ENCODE measurements at places on chromosomes 5 and 9.

GRCh38 chr9:111231801-111232580 lies 98.0 kb downstream of the OR2K2 start:
- DNase-seq, result no peak

- DNase-seq, result no peak
Observed at GRCh38 chr5:73826301-73827105, 200.5 kb downstream of the ARHGEF28 start.

DNA sequence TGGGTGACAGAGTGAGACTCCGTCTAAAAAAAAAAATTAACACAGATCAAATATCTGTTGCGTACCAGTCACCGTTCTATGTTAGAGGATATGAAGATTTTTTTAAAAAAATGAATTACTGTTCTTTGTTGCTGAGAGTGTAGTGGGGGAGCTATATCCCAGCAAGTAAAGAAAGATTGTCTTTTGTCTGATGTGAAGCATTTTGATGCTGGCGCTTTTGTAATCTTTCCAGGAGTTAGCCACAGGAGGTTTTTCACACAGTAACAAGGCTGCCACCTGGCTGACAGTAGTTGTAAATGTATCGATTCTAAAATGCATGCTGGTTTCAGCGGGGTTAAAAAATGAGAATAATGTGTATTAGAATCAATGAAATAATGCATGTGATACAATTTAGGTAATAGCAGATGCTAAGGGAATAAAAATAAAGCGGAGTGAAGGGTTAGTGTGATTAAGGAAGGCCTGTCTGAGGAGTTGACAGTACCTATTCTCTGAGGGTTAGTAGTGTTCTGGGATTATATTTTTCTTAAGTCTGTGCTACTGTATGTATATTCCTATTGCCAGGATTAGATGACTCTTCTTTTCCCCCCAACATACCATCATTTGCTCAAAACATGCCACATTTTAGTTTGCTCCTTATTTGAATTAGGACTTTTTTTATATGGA lies 3.4 kb downstream of the LMNB1 start:
- peak; percentile 54 for DNase-seq

DNA sequence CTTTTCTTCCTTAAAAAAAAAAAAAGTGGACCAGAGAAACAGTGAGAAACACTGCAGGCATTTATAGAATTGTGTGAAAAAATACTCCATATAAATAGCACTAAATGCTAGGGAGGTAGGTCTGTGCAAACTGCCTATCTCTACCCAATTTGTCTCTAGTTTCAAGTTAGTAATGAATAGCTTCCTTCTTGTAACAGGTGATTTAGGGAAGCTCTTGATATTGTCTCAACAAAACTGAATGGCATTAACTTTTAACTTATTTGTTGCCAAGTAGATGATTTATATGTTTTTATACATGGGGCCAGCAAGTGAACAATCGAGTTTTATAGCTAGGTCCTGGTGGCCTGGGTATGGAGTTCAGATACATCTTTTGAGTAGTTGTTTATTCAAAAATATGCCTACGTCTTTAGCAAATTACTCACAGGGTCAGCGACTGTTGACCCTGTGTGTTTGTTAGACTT lies 283.6 kb downstream of the NR3C1 start:
- no peak for DNase-seq

DNA sequence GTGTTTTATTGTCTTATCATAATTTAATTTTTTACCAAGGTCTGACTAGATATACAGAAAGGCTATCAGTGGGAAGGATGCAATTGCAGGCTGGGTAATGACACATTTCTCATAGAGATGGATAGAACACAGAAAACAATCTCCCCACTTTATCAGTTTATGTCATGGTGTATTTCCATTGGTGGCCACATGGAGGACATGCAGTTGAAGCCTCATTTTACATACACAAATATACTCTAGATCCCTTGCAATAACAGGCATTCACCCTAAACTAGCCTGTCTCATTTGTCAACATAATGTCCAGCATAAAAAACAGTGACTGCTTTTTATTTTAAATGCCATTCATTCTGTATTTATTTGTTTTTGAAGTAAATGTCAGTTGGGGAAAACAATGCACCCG lies 526.3 kb downstream of the GABRG2 start:
- no peak for DNase-seq

- no peak for DNase-seq
Observed at GRCh38 chr9:132063281-132063680, 16.4 kb downstream of the MED27 start.

DNA sequence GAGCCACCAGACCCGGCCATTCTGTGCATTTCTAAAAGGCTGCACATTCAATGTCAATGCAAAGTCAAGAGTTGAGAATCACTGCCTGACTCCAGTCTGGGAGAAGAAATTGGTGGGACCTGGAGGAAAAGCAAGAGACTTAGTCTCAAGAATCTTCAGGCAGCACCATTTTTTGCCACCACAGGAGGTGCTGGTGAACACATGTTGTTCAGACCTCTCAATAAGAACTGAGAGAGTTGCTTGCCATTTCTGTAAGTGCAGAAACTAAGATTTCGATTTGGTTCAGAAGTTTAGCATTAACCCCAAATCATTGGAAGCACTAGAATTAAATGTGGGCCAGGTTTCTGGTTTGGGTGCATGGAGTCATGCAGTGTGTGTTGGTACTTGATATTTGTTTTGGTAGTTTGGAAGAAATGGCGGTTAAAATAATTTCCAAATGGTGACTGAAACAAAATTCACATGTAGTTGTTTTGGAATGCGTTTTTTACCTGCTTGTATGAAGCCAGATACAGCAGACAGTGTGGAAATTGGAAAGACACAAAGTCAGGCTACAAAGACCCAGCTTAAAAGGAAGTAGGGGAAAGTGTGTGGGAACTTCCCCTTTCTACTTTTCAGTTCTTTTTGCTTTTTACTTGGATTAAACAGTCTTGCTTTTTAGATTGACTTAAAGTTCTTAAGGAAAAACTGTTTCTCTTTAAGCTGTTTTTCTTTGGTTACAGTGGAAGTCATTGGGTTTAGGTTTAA lies 20.4 kb downstream of the PDE8B start:
- no peak for DNase-seq

DNA sequence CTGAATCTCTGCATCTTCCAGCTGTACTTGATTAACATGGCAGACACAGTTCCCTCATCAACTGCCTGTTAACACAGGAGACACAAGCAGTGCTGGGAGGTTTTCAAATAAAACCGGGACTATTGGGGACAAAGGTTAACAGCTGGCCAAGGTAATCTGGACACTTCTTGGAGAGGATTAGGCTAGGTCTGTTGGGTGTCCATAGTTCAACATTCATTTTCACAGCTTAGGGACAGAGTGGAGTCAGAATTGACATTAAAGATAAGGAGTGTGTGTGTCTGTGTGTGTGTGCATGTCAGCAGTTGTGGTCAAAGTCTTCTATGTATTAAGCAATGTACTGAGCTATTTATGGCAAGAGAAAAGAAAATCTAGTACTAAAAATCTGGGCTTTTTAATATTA lies 216.2 kb downstream of the MED10 start:
- no peak for DNase-seq

DNA sequence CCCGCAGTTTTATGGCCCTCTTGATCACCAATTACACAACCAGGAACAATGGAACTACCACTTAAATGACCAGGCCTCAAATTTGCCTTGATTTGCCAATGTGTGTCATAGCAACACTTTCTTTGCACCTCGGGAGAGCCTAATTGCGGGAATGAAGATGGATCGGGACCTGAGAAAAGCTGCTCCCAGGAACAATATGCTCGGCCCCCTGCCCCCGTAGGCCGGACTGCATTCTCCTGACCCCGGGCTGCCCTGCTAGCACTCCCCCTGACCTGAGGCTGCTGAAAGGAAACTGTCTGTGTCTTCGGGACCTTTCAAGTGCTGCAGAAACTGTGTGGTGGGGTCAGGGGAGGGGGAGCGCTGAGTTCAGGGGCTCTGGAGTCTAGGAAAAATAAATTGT lies 294.3 kb upstream of the IRX1 start:
- DNase-seq, result no peak

DNA sequence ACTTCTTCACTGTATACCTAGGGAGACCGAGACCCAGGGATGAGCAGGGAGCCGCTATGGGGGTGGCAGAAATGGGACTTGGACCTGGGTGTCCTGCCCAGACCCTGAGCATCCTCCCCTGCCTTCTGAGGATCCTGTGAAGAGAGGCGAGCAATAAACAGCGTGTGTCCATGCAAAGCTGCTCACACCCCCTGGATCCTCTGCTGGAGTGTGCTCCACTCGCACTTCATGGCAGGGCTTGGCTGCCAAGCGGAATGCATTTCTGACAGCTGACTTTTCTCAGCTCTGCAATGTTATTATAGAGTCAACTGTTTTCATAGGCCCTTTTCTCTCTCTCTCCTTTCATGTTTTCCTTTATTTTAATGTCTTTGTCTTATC lies 31.0 kb upstream of the ALDH1B1 start:
- DNase-seq, result no peak

DNA sequence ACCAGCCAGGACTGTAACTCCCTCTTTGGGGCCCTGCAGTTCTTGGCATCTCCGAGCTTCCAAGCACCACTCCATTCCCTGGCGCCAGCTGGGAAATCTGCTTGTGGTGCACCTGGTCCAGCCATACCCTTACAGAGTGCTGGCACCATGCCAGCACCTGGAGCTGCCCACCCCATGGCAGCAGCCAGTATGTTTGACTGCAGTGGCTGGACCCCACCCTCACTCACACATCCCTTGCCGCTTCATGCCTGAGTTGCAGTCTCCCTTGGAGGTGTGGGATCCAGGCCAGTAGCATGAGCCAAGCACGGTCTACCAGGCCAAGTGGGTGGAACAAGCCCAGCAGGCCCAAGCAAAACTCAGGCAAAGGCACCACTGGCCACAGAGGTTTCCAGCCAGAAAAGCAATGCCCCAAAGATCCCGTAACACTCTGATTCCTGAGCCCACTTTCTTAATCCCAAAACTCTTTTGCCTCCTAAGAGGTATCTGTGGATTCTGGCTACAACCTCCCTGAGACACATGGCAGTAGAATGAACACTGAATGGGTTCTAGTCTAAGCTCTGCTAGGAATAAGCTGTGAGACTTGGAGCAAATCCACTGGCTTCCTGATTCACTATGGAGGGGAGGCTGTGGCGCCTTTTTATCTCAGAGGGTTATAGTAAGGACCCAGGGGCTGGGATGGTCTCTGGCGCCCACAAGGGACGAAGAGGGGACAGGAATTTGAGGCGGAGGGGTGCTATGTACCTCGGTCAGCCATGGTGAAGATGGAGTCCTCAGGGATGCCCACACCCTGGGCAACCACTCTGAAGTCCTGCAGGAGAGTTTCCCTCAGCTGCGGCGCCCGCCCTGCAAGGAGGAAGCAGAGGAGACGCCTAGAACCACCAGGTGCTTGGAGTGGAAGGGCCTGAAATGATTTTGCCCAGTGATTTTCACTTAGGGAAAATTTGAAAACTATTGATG lies 5.6 kb downstream of the AMBP start:
- no peak for DNase-seq

GRCh38 chr9:137286975-137287383 lies 9.5 kb downstream of the TOR4A start:
- no peak for DNase-seq

DNA sequence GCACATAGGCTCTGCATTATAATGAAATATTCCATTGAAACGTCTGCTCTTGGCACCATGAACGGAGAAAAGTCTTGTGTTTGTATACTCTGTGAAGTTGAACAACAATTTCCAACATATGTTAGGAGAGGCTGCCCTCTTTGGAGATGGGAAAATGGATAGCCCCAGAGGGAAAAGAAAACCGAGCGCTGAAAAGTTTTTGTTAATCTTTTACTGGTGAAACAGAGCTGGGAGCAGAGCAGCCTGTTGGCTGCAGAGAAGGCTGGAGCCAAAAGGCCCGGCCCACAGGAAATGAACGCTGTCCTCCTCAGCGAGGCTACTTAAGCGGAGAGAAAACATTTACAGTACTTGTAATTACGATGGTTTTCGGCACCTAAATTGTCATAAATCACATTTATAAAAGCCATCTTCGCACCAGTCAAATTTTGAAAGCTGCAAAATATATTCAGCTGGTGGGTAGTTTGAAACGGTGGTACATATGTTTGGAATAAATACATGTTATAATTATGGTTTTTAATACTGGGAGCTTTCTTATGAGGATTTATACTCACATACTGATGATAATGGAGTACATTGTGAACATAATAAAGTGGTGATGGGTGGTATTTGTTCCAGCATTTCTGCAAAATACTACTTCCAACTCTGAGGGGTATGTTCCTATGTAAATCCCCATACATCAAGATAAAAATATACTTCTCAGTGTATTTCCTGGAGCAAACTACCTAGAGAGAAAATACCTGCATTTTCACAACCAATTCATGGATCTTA lies 129.6 kb upstream of the CNTLN start:
- DNase-seq, result no peak

DNA sequence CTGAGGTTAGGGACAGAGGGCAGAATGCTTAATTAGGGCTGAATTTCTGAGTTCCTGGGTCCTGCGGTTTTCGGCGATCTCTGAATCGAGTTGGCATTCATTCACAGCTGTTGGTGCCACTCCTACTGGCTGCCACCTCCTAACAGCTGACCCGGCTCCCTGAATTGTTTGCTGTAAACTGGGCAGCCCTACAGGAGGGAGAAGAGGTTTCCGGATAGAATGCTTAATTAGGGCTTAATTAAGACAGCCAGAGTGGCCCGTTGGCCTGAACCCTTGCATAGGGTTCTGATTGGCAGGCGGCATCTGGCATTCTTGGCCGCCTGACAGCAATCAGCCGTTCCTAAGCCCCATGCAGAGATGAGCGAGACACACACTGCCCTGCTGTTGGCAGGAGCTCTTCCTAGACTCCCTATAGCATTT lies 25.7 kb downstream of the FRMPD1 start:
- DNase-seq, result no peak

DNA sequence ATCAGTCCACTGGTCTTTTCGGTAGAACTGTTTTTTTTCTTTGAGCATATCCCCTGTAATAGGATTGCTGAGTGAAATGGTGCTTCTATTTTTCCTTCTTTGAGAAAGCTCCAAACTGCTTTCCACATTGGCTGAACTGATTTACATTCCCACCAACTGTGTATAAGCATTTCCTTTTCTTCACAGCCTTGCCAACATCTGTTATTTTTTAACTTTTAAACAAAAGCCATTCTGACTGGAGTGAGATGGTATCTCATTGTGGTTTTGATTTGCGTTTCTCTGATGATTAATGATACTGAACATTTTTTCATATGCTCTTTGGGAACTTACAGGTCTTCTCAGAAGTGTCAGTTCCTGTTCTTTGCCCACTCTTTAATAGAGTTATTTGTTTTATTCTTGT lies 764.7 kb downstream of the MTRR start:
- DNase-seq, result no peak

GRCh38 chr9:120985819-120986222 lies 59.2 kb upstream of the TRAF1 start:
- no peak for DNase-seq

- DNase-seq, result no peak
Observed at GRCh38 chr5:106080535-106080934, 1590.2 kb downstream of the EFNA5 start.
